ENCODE measurements at places on chromosomes 2 and 18.
A peak's percentile ranks its signal among the peaks of the same experiment; 100 is the strongest.

DNA sequence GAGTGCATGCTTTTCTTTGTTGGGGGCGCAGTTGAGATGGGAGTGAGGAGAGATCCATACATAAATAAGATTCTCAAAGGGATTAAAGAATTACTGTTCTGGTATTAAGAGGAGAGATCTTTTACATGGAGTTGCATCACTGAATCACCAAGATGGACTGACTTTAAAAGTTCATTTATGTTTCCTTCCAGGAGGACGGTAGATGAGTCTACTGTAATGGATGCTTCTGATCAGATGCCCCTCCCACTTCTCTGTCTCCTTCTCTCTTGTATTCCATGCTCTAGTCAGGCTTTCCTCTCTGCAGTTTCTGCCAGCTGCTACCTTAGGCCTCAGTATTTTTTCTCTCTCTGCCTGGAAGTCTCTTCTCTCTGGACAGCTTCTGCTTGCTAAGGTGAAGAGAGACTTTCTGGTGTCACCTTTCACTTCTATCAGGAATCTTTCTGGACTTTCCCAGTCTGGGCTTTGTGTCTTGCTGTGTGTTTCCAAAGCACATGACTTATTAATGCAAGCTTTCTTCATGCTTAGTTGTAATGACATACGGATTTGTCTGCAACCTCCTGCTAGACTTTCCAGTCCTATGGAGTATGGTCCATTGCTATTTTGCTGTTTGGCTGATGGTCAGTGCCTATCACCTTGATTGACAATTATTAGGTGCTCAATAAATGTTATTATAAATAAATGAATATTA, 23.6 kb downstream of the FAM171B start:
- no peak for DNase-seq

- peak; percentile 20 for DNase-seq
Measured at GRCh38 chr2:20106746-20107145, 55.3 kb upstream of the LAPTM4A start.

DNA sequence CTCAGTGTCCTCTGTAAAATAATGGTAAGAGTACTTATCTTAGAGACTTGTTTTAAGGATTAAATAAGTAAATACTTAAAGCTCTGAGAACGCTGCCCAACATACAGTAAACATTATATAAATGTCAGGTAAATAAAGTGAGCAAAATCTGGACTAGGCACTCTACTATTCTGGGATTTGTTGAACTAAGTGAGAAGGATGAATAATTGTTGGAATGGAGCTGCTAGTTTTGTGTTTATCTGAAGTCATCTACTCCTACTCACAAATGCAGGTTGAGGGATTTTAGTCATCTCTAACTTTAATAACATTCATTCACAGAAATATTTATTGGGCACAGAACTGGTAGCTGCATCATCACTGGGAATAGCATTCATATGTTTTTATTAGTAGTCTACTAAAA, 103.4 kb downstream of the MEIS1 start:
- DNase-seq: no peak

DNA sequence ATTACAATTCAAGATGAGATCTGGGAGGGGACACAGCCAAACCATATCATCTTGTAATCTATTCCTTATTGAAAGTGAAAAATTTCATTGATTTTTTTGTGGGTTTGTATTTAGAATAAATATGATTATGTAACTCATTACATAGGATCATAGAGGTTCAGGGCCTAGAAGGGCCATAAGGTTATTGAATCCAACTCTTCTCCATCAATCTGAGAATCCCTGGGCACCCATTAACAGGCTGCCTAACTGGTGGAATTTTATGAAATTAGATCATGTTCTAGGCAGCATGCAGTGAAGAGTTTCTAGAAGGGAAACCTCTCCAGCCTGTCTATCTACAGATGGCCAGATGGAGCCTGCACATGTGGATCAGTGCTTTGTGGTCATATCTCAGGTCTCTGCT, 6.3 kb upstream of the APOB start:
- DNase-seq: no peak

Measured in stimulated activated CD4-positive, alpha-beta T cell treated with anti-CD3 and anti-CD28 coated beads, Interleukin-2, amount 100 ng/mL, for 24 hours (primary cell).